ENCODE measurements at places on chromosomes 12 and 14.

DNA sequence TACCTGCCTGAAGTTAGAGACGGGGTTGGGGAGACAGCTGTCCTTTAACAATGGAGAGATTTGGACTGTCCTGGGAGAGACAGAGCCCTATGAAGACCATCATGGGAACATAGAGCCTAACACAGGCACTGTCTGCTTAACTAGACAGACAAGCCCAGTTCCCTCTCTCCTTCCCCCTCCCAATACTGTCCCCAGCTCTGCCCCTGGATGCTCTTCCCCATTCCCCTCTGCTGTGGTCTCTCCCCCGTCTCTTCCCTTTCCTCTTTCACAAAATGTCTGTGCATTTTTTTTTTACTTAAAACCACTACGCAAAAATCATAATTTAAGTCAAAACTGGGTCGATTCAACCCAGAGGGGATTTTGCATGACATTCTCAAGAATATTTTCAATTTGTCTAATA, 232.9 kb downstream of the CHST11 start:
- DNase-seq: no peak

GRCh38 chr12:117622087-117622486, 260.7 kb upstream of the NOS1 start:
- DNase-seq: no peak

DNA sequence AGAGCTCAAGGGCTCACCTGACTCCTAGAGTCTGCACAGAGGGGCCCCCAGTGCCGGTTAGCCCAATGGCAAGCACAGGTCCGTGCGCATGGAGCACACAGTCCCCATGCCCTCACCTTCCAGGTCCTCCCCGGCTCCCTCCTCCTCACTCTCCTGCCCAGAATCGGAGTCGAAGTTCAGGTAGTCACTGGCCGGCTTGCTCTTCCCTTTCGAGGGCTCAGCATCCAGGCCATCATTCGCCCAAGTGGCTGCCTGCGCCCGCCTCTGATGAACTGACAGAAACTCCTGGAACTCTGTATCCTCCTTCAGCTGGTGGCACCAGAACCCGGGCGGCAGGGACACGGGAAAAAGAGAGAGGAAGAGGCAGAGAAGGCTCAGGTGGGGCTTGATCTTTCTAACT, 7.0 kb downstream of the RBM19 start:
- no peak for DNase-seq

DNA sequence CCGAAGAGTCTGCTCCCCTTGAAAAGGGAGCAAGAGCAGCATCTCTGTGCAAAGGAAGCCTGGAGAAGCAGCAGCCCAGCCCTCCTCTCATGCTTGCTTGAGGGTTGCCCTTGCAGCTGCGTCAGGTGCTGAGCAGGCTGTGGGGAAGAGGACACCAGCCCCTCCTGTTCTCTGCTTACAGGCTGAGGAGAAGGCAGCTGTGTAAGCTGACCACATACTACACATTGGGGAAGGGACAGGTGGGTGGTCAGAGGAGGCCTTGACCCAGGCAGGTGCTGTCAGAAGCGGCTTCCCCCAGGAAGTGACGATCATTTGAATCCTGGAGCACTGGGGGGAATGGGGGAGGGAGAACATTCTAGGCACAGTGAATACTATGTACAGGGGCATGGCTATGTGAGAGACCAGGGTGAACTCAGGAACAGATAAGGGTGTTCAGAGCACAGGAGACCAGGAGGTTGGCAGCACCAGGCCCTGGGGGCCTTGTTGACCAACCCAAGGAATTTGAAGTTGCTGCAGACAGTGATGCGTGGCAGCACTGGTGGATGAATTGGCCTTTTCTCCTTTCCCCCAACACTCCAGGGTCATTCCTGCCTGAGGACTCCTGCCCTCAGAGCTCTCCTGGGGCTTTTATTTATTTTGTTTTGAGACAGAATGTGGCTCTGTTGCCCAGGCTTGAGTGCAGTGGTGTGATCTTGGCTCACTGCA, 2.7 kb upstream of the KLC1 start:
- no peak for DNase-seq

DNA sequence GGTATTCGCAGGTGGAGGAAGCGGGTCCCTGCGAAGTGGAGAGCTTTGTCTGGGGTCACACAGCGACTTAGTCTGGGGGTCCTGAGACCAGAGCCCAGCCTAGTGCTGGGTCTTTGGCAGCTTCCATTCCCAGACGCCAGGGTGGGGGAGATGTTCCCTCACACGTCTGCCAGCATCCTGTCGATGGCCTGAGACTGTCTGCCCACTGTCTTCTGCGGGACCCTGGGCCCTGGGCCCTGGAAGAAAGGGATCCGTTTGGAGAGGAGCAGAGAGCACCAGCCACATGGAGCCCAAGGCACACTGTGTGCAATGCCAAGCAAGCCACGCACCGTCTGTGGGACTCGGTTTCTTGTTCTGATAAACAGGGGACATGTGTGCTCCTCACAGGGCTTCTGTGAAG, 197.2 kb downstream of the KIF26A start:
- no peak for DNase-seq

- DNase-seq: no peak
Measured at GRCh38 chr12:49059045-49059298, 1.6 kb downstream of the KMT2D start.

DNA sequence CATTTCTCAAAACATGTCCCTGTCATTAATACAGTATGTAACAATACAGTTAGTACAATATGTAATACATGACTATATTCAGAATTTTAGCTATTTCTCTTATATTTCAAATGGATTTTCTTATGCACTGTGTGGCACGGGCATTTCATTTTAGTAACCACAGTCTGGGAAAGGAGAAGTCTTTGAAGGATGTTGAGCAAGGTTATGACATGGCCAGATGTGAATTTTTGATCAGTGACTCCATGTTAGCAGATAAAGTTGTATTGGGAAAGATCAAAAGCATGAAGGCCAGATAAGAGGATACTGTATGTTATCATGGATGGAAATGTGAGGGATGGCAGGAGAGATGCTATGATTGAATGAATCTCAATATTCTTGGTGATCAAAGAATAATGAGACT, 285.2 kb downstream of the NAV3 start:
- DNase-seq: no peak

DNA sequence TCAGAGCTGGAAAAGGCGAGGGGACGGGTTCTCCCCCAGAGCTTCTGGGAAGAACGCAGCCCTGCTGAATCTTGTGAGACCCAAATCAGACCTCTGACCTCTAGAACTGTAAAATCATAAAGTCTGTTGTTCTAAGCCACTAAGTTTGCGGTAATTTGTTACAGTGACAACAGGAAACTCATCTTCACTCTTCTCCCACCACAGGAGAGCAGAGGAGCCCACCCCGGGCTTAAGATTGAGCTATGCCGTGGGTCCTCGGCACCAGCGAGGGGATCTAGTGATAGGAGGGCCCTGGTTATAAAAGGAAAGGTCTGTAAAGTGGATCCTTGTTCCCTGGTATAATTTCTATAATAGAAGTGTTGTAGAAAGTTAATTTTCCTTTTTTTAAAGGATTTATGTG, 7.6 kb downstream of the MLXIP start:
- DNase-seq: no peak

GRCh38 chr14:42293180-42293579, 686.5 kb downstream of the LRFN5 start:
- DNase-seq: no peak

- no peak for DNase-seq
Measured at GRCh38 chr14:103232831-103233319, 101.2 kb upstream of the EIF5 start.

GRCh38 chr12:62292761-62293344, 32.6 kb downstream of the USP15 start:
- no peak for DNase-seq

DNA sequence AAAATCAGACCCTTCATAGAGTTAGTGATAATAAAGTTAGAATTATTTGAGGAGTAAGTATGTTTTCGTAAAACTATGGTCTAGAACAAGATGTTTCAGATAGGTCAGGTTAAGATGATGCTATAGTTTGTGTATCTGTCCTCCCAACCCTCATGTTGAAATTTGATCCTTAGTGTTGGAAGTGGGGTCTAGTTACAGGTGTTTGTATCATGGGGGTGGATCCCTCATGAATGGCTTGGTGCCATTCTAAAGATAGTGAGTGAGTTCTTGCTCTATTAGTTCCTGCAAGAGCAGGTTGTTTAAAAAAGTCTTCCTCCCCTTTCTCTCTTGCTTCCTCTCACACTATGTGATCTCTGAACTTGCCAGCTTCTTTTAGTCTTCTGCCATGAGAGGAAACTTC, 707.3 kb upstream of the FOXG1 start:
- DNase-seq: no peak

- DNase-seq: no peak
Measured at GRCh38 chr12:3554371-3555115, 63.5 kb downstream of the PRMT8 start.
